Effector memory CD8-positive, alpha-beta T cell (primary cell): ENCODE measurements at places on chromosomes 1 and 21.

DNA sequence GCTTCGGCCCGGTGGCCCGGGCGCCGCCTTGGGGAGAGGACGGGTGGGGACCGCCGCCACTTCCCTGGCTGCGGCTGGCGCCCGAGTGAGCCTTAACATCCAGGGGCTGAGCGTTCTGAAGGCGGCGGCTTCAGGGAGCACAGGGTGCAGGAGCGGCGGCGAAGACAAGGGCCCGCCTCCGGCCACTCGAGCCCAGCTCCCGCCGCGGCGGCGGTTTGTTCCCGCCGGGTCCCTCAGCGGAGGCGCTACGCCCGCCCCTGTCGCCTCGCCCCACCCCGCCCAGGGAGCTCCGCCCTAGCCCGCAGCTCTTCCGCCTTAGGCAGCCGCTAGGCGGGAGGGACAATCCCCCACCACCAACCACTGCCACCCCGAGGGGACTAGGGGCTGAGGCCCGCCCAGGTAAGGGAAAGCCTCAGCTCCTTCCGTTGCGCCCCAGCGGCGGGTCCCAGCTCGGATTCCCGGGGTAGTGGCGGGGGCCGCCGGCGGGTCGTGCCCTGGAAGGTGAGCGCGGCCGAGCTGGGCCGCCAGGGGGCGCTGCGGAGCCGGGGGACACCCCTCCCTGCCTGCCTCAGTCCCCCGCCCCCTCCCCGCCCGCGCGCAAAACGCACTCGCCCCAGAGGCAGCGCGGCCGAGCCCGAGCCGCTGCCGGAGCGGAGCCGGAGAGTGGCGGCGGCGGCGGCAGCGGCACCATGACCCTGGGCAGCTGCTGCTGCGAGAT is at the start of gene FOXD2:
Gene FOXD2, plus strand, starts transcription at position 598 of the 718 bp plus-strand sequence. Its CDS starts 92 bp downstream, at position 690.
- peak within 1 kb of the TSS; percentile 92 for H3K27ac ChIP-seq
- H3K4me3 ChIP-seq: peak within 1 kb of the TSS; percentile 98
- H3K4me1 ChIP-seq: peaks cover 25% of the 10 kb centered on the region
- peaks cover 19% of the 10 kb centered on the region for H3K36me3 ChIP-seq

DNA sequence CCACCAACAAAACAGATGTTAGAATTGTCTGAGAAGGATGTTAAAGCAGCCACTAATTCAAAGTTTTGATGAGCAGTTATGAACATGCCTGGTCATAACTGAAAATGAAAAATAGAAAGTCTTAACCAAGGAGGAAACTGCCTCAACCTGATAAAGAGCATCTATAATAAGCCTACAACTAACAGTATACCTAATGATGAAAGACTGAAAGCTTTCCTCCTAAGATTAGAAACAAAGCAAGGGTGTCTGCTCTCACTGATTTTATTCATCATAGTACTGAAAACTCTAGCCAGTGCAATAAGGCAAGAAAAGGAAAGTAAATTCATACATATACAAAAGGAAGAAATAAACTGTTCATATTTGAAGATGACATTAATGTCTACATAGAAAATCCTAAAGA is 82.0 kb downstream of the KCNK1 start:
- H3K4me1 ChIP-seq: no peaks in the 10 kb centered on the region
- no peak overlapping the region for H3K27ac ChIP-seq
- no peak for DNase-seq
- peaks cover 20% of the 10 kb centered on the region for H3K27me3 ChIP-seq
- peaks cover under 1% of the 10 kb centered on the region for H3K36me3 ChIP-seq
- H3K4me3 ChIP-seq: no peak overlapping the region

DNA sequence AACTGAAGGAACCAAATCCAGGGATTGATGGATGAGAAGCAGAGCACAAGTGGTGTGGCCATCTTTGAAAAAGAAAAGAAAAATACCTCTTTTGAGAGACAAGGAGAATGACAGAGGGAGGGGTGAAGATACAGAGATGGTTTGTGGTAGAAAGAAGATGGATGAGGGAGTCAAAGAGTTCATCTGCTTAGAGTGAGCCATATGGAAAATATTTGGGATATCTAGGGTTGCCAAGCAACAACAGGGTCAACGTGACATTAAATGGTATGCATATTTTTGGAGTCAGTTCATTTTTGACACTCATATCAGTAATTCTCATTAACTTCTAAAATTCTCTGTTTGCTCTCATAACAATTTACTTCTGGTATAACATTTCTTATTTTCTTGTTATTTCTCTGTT is 50.7 kb downstream of the MACF1 start:
- DNase-seq: no peak
- H3K36me3 ChIP-seq: peaks cover 35% of the 10 kb centered on the region
- H3K4me1 ChIP-seq: peaks cover 9% of the 10 kb centered on the region
- no peak overlapping the region for H3K4me3 ChIP-seq
- no peaks in the 10 kb centered on the region for H3K27me3 ChIP-seq
- no peak overlapping the region for H3K27ac ChIP-seq

- H3K4me1 ChIP-seq: no peaks in the 10 kb centered on the region
- no peaks in the 10 kb centered on the region for H3K36me3 ChIP-seq
- no peak for DNase-seq
- no peak overlapping the region for H3K4me3 ChIP-seq
- peaks cover 21% of the 10 kb centered on the region for H3K27me3 ChIP-seq
- H3K27ac ChIP-seq: no peak overlapping the region
Measured at GRCh38 chr1:115805597-115805996, 35.3 kb downstream of the NHLH2 start.

- peaks cover 2% of the 10 kb centered on the region for H3K36me3 ChIP-seq
- no peak overlapping the region for H3K4me3 ChIP-seq
- peaks cover 17% of the 10 kb centered on the region for H3K27me3 ChIP-seq
- peaks cover 2% of the 10 kb centered on the region for H3K4me1 ChIP-seq
- H3K27ac ChIP-seq: no peak overlapping the region
- no peak for DNase-seq
Measured at GRCh38 chr1:160416369-160416768, 16.0 kb downstream of the VANGL2 start.

- no peak overlapping the region for H3K4me3 ChIP-seq
- H3K27me3 ChIP-seq: peaks cover 8% of the 10 kb centered on the region
- H3K36me3 ChIP-seq: no peaks in the 10 kb centered on the region
Measured at GRCh38 chr1:233587958-233588799, 25.7 kb upstream of the KCNK1 start.
